ENCODE measurements at places on chromosomes 7 and 10.
A peak's percentile ranks its signal among the peaks of the same experiment; 100 is the strongest.

DNA sequence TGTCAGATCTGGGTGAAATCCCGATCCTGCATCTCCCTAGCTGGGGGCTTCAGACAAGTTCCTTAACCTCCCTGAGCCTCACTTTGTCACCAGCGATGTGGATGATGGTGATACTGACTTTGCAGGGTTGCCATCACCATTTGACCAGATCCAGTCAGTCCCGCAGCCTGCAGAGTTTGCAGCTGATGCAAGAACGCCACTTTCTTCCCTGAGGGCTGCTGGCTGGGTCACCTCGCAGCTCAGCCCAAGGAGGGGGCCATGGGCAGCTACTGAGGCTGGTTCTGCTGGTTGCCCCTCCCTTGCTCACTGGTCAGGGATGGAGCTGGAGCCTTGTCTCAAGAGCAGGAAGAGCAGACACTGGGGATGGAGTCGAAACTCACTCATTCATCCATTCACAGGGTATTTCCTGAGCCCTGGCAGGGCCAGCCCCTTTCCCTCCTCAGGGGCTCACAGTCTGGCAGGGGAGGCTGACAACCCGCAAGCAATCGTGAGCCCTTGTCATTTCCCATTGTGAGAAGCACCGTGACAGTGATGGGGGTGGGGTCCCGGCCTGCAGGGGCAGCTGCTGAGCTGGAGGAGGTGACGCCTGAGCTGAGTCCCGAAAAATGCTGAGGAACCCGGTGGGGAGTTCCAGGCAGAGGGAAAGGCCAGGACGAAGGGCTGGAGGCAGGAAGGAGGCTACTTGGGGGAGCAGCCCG lies 111.1 kb upstream of the TCF7L2 start:
- DNase-seq, result no peak

GRCh38 chr7:13321316-13321715 lies 633.9 kb downstream of the ARL4A start:
- DNase-seq, result no peak

GRCh38 chr7:27172823-27173510 lies 1.2 kb downstream of the HOXA10 start:
- DNase-seq, result no peak

GRCh38 chr10:34392641-34393170 lies 422.4 kb downstream of the PARD3 start:
- DNase-seq, result no peak

GRCh38 chr7:96187735-96188134 lies 134.2 kb downstream of the SLC25A13 start:
- no peak for DNase-seq

- DNase-seq, result no peak
Observed at GRCh38 chr10:122435212-122435827, 19.1 kb upstream of the ARMS2 start.

- no peak for DNase-seq
Observed at GRCh38 chr10:12950583-12951128, 50.9 kb downstream of the CCDC3 start.

DNA sequence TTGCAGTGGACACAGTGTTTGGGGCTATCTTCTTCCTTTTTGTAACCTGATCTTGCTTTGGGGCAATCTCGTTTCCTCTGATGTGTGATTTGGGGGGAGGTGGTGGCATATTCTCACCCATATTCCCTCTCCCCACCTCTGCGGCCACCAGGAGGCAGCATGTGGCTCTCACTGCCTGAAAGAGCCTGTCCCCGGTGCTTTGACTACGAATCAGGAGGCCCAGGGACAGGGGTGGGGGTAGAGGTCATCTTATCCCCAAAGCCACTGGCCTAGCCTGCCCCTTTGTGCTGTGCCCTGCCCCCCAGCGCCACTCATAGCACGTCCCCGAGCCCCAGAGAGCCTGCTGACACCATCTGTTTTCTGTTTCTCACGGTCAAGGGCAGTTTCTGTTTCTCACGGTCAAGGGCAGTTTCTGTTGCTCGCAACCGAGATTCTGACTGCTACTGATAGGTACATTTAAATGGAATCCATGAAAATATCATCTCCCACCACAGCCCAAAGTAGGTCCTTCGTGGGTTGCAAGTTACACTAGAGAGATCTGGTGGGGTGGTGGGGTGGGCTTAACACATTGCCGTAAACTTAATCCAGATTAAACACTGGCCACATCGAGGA lies 28.2 kb downstream of the PHYH start:
- no peak for DNase-seq

DNA sequence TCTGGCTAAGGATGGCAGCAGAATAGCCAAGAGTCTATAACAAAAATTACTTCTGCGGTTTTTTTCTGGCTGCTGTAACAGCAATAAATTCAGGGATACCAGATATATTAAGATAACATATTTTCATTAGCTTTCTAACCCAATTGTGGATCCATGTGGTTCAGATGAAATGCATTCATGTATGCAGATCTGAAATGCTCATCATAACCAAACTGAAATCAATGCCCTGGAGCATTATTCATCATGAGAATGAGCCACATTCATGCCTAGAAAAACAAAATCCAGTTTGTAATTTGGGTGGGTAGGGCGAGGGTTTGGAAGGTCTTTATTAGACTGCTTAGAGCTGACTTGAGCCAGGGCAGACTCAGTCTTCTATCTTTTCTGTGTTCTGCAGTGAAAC lies 69.8 kb upstream of the SEMA3A start:
- DNase-seq, result no peak

GRCh38 chr7:130891254-130892094 lies 157.5 kb upstream of the KLF14 start:
- DNase-seq, result no peak

- no peak for DNase-seq
Observed at GRCh38 chr7:26166684-26167266, 14.8 kb downstream of the NFE2L3 start.

DNA sequence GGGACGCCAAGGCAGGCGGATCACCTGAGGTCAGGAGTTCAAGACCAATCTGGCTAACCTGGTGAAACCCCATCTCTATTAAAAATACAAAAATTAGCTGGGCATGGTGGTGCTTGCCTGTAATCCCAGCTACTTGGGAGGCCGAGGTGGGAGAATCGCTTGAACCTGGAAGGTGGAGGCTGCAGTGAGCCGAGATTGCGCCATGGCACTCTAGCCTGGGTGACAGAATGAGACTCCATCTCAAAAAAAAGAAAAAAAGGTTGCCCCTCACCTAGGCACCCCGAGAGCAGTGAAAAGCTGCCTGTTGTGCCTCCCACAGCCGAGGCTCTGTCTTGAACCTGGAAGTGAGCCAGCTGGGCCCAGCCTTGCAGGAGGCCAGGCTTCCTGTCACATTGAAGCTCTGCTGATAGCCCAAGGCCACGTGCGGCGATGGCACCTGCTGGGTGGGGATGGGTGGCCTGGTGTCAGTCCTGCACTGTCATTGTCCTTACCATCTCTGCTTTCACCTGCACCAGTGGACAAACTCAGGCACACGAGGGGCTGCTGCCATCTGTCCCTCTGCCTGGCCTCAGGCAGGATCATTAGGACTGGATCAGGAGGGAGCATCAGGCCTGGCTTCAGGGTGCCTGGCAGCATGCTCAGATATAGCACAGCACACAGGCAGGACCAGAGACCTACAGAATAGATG lies 37.8 kb downstream of the DNAJB12 start:
- DNase-seq, result no peak

DNA sequence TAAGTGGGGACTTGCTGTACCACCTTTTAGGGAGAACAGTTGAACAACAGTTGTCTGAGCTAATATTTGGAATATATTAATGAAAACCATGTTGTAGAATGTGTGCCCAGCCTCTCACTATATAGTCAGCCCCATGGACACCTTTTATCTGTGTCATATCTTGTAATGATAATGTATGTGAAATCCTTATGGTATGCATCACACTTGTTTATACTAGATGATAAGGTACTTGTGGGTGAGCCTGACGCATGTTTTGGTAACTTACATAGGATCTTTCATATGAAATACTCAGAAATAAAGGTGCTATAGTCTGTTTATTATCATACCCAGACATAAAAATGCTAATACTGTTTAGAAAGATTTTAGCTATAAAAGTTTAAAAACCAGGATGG lies 32.8 kb downstream of the CAMK1D start:
- no peak for DNase-seq

- DNase-seq, result no peak
Observed at GRCh38 chr7:151012031-151012692, 12.1 kb downstream of the ATG9B start.

GRCh38 chr10:100873146-100873826 lies 39.5 kb upstream of the SLF2 start:
- DNase-seq, result no peak

GRCh38 chr7:45922810-45923209 lies 1.7 kb upstream of the IGFBP3 start:
- no peak for DNase-seq

GRCh38 chr7:38842746-38843145 lies 66.2 kb downstream of the VPS41 start:
- no peak for DNase-seq

DNA sequence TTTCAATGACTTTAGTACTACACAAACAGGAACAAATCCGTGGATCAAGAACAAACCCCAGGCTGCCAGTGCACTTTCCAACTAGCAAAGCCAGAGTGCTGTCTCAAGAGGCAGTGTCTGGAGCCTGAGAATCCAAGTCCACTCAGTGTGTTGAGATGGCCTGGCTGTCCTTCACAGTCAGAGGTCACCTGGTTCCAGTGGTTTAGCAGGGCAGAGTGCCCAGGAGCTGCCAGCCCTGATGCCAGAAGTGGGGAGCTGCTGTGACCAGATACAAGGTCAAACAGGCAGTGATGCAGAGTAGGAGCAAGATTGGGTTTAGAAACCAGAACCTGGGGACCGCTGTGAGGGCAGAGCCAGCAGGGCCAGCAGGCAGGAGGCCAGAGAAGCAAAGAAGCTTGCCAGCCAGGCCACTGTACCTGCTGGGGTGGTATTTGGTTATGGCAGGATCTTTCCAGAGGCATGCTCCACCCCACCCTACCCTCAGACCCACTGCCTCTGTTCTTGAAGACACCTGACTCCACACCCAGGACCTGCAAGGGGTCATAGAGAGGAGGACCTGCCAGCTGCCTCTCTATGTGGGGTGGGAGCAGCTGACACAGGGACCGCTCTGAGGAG lies 35.6 kb upstream of the C10orf90 start:
- DNase-seq, result no peak

GRCh38 chr10:116989439-116989838 lies 15.5 kb downstream of the SHTN1 start:
- DNase-seq, result no peak

DNA sequence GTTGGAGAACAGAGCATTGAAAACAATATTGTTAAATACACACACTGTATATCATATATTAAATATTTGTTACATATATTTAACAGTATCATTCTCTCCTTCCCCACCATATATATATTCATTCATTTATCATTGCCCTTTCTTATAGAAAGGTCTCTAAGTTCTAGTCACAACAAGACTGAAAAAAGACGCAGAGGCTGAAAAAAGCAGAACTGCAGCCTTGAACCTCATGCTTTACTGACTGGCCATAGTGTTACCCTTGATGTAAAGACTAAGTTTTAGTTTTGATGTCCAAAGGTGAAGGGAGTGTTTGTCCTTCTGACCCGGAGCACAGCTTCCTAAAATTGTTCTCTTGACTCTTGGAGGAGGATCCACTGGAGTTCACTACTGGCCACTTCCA lies 247.9 kb downstream of the PTEN start:
- no peak for DNase-seq

DNA sequence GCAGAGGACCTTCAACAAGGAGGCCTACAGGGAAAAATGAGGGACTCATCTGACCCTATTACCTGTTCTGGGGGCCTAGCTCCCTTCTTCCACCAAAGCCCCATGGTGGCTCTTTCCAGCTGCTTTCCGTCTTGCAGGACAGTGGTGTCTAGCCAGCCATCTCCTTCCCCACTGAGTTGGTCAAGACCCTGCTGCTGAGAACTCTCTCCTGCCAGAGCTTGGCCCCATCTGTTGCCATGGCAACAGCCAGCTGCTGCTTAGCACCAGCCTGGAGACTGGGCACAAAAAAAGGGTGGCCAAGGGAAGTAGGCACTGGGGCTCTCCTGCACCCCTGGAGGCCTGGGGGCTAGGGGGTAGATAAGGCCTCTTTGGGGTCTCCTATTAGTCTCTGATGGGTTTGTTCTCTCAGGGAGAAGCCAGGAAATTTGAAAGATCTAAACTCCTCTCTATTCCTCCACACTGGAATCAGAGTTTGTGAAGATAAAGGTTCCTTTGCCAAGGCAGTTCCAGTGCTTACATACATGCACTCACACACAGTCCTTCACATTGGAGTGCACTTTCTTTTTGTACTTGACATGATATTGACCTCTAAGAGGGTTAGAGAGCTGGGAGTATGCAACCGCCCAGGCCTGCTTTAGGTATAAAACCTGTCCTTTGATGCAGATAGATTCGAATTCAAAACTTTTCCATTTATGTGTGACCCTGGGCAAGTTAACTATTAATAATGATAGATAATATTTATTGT lies 15.8 kb downstream of the TSPAN33 start:
- DNase-seq, result peak; percentile 17

GRCh38 chr10:95133997-95134396 lies 60.0 kb upstream of the ACSM6 start:
- DNase-seq, result no peak

DNA sequence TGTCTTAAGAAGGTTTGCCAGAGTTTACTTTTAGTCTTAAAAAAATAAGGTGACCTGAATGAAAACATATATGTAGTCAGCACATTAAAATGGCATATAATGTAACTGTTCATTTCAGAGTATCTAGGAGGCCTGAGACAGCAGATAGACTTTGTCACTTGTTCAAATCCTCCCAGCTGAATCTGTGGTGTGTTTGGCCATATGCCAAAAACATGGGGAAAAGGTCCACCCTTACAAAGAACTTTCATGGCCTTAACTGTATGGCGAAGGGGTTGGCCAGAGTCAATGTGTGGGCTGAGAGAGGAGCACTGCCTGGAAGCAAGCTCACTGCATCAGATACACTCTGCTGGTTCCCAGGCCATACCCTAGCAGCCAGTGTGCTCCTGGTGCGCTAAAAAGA lies 113.7 kb downstream of the ALOX5 start:
- no peak for DNase-seq

DNA sequence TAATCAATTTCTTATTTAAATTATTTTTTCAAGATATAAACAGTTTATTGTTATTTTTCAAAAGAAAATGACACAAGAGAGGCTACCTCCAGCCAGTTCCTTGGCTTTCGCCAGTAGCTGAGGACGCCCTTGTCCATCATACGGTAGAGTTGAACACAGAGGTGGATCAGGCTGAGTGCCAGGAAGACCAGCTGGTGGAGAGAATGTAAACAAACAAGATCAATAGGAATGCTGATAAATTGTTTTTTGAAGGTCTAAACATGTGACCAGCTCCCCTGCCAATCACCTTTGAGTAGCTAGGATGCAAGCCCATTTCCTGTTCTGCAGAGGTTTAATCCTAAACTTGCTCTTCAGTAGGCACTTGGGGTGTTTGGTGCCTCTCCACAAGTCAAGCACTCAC lies 138.9 kb downstream of the PKD1L1 start:
- no peak for DNase-seq

DNA sequence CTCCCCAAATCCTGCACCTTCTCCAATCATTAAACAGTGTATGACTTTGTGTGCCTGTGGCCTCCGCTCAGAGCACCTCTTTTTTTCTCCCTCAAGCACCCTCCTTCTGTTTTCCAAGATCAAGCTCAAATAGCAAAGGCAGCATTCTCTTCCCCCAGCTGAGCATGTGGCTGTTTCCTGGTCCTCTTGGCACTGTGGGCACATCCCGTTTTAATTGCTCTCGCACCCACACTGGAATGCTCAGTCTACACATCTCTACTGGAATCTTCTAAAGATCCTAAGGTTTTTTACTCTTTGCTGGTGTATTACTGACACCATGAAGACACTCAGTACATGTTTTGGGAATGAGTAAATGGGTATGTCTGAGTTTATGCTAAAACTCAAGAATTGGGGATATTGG lies 107.4 kb downstream of the WDFY4 start:
- no peak for DNase-seq
